Fibroblast of the conjunctiva (primary cell): ENCODE measurements at places on chromosomes 3 and 15.

GRCh38 chr3:26015752-26016151 is 225.9 kb downstream of the OXSM start:
- no peak for DNase-seq

- DNase-seq = peak; percentile 27
These were observed 273.3 kb downstream of the NSUN3 start for GRCh38 chr3:94336046-94336753.

DNA sequence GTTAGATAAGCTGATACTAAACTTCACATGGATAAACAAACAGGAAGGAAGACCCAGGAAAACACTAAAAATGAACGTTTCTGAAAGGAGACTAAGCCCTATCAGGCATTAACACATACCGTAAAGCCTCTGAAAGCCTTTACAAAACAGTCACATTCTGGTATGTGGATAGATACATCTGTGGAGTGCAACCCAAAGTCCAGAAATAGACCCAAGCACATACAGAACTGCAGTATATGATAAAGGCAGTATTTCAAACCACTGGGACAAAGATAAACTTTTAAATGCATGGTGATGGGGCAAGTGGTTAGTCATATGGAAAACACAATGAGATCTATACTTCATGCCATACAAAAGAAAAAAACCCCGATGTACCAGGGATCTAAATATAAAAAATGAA is 26.0 kb downstream of the DCBLD2 start:
- no peak for DNase-seq

DNA sequence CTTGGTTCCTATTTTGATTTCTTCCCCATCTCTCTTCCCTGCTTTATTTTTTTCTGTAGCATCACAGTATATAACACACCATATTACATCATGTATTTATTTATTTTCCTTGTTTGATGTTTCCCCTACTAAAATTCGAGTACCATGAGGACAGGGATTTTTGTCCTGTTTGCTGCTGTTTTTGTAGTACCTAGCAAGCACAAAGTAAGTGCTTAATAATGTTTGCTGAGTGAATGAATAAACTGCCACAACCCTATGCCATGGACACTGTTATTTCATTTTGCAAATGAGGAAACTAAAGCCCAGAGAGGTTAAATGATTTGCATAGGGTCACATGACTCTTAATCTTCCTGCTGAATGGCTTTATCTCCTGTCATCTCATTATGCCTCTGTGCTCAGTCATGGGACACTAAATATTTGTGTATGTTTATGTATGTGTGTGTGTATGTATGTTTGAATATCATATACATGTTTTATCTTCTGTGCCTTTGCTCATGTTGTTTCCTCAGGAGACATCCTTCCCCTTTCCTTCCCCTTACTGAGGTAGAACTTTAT is 26.1 kb upstream of the MGA start:
- DNase-seq = no peak

- no peak for DNase-seq
These were observed 666.5 kb downstream of the GBE1 start for GRCh38 chr3:81094986-81095385.

- DNase-seq = peak; percentile 4
These were observed 31.6 kb downstream of the CACNA1D start for GRCh38 chr3:53525765-53526703.

DNA sequence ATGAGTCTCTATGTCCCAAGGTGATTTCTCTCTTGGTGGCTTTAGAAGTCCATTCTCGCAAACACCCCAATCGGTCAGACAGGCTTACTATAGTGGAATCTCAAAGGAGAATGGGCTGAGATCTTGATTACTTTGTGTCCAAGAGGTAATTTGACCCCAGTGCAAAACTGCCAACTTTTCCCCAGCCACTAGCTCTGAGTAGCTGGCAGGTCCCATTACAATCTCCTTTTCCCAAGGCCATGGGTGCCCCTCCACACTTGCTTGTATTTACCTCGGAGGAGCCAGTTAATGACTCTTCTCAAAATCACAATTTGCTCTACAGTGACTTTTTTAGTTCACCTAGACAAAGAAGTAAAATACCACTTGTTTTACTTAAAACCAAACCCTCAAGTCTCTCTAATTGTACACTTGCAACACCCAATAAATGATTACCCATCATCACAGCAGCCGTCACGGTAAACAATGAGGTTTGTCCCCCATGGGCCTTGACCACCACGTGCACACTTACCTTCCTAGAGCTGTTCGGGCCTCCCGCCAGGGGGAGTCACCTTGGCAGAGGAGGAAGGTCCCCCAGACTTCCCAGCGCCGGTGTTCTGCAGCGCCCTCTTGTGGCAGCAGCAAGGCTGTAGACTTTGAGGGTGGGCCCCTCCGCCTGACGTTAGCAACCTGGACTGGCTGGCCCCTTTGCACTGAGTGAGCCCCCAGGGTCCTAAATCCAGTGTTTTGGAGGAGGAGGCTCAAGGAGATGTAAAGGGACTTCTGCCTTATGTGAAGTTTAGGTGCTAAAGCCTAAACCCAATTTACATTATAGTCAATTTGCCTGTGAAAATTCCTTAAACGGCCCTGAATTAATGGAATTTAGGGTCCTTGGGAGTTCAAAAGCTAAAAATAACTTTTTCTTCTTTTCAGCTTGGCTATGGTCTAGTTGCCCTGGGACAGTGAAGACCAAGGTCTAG is 18.7 kb upstream of the HDAC11 start:
- DNase-seq = peak; percentile 23

DNA sequence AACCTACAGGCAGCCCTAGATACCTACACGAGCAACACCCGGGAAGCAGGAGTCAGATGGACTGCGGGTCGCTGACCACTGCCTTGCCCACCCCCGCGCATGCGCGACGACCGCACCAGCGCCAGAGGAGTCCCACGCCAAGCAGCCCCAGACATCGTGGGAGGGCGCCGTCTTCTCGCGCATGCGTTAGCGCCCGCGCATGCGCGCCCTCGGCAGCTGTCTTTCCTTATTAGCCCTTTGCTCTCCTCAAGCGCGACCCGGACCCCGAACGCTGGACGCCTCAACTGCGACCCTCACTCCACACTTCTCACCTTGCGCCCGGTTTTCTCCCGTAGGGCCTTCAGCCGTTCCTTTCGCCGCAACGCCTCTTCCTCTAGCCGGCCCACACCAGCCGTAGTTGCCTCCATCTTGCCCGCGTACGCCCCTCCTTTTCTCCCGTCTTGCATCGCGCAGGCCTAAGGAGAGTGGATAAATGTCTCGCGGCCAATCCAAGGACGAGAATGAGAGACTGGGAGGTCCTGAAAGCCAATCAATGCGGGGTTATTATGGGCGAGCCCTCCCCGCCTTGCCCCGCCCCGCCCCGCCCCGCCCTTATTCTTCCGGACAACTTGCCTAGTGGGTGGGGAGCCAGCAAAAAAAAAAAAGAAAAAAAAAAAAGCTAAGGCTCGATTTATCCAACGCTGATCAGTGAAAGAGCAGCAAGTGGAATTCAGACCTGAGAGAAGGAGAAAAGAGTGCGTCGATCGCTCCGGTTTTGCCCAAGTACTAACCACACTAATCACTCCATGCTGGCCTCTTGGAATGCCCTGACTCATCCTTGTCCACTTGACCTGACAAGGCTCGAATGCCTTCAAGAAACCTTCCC is at the start of gene CCDC12:
Gene CCDC12, minus strand, starts transcription at position 420 of the 865 bp plus-strand sequence. Its CDS starts 13 bp downstream, at position 407.
- peak; percentile 99 for DNase-seq

GRCh38 chr15:33813891-33814290 is 154.4 kb upstream of the CHRM5 start:
- DNase-seq = no peak

DNA sequence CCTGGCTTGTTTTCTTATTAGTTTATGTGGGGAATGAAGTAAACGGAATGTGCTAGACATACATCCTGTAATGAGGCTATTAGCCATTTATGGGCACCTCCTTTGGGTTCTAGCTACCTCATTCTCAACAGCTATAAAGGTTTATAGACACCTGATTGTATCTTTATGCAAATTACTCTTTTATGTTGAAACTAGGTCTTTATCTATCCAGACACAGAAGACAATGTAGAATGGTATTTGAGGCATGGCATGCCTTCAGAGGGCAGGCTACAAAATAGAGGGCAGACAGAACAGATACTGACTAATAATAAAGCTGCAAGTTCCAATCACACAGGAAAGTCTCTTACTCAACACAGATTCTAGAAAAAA is 27.1 kb downstream of the TBC1D2B start:
- DNase-seq = no peak

DNA sequence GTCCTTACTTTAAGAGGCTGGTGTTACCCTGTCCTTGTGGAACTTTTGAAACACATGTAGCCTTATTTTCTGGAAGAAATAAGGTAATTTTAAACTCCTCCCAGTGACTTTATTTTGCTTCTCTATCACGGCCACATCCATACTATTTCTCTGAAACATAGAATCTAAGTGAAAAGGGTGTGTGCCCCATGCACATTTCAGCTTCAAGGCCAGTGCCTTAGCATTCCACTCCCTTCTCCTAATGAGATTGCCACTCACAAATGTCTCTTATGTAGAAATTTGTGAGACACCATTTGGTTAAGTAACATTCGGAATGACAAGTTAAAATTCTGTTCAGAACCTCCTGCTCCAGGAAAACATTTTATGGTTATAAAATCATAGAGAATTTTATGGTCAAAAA is 562.7 kb downstream of the TUSC7 start:
- DNase-seq = no peak

DNA sequence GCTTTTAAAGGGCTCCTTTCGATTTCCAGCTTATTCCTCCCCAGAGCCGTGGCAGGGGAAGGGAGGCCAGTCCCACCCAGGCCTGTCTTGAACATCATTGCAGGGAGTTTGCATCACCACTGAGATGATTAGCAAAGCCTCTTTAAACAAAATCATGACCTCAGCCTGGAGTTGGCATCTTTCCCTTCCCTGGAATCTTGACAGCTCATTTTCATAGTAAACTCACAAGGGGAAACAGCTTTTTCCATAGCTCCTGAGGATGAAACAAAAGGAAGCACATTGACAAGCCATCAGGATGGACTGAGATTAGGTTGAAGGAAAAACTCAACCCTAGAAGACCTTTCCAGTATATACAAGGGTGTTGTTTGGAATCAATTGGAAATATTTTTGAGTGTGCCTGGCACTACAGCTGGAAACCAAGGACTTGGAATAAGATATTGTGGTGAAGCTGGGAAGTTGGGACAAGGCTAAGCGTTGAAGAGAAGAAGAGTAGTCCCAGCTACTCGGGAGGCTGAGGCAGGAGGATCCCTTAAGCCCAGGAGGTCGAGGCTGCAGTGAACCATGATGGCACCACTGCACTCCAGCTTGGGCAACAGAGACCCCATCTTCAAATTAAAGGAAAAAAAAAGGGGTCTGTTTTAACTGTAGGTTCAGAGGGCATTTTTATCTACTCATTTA is 3.1 kb upstream of the LARP6 start:
- peak; percentile 100 for DNase-seq

GRCh38 chr3:183278479-183279088 is 25.5 kb downstream of the B3GNT5 start:
- no peak for DNase-seq

- no peak for DNase-seq
These were observed 318.0 kb downstream of the CLSTN2 start for GRCh38 chr3:140252812-140253656.

DNA sequence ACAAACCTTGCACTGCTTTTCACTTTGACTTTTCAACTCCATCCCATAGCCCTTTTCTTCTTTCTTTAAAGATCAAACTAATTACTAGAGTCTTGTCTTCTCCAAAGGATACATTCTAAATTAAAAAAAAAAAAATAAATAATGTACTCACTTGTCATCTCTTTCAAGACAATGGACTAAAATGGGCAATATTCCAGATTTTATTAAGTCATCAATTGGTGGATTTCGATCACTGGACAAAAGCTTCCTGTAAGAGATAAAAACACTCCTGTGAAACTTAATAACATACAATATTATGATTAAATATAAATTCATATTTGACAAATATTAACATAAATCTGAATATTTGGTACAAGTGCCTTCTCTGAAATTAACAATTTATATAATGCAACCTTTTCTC is 34.1 kb downstream of the KPNA4 start:
- no peak for DNase-seq

DNA sequence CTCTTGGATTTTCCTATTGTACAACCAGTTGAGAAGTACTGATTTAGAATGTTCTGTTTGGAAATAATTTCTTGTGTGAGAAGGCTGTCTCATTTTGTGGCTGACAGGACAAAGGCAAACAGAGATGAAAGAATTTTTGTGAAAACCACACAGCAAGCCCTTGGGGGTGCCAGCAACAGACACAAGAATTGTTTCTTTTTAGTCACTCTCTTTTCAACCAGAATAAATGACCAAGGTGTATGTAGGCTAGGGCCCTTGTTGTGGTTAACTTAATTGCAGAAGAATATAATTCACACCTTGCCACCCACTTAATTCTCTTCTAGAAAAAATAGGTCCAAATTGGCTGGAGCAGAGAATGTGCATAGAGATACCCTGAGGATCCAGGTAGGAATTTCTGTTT is 329.4 kb upstream of the TBC1D5 start:
- no peak for DNase-seq

- peak; percentile 20 for DNase-seq
These were observed at the start of gene IRAK2 for GRCh38 chr3:10164546-10165393. Gene IRAK2, plus strand, starts transcription at chr3:10164919. Its CDS starts 36 bp downstream, at chr3:10164955.

DNA sequence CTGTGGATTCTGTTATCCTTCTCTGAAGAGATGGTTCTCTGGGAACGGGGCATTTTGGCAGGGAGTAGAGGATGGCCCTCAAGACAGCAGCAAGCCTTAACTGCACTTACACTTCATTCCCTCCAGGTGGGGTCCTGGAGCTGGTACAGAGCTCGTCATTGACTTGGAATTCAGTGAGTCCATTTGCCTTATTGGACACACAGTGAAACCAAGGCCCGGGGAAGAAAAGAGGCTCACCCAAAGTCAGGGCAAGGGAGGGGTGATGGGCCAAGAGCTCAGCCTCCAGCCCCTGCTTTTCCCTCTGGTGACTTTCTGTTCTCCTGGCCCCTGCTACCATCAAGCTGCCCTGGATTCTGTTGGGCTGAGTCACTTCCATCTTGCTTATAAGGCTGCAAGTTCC is 125.6 kb downstream of the ETFA start:
- peak; percentile 68 for DNase-seq

- no peak for DNase-seq
These were observed 1.5 kb downstream of the FOXL2NB start for GRCh38 chr3:138948371-138949001.

GRCh38 chr15:76585576-76585897 is 249.0 kb downstream of the ISL2 start:
- no peak for DNase-seq

DNA sequence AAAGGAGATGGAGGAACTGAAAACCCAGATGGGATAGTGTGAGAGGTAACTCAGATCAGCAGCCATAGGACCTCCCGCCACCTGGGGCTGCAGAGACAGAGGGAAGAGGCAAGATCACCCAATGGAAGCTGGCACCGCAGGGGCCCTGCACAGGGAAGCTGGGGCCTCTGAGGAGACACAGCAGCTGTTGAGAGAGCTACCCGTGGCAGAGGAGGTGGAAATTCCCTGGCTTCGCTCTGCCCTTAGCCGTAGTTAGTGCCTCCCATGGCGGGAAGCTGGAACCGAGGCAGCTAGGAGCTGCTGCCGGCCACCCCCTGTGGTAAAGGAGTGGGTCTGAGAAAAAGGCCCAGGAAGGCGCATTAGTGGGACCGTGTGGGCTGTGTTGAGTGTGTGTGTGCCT is 18.0 kb upstream of the PLXNA1 start:
- DNase-seq = no peak
